ENCODE measurements at places on chromosomes 3 and 15.
A peak's percentile ranks its signal among the peaks of the same experiment; 100 is the strongest.

- DNase-seq: no peak
Observed at GRCh38 chr15:53910236-53910849, 67.9 kb upstream of the UNC13C start.

DNA sequence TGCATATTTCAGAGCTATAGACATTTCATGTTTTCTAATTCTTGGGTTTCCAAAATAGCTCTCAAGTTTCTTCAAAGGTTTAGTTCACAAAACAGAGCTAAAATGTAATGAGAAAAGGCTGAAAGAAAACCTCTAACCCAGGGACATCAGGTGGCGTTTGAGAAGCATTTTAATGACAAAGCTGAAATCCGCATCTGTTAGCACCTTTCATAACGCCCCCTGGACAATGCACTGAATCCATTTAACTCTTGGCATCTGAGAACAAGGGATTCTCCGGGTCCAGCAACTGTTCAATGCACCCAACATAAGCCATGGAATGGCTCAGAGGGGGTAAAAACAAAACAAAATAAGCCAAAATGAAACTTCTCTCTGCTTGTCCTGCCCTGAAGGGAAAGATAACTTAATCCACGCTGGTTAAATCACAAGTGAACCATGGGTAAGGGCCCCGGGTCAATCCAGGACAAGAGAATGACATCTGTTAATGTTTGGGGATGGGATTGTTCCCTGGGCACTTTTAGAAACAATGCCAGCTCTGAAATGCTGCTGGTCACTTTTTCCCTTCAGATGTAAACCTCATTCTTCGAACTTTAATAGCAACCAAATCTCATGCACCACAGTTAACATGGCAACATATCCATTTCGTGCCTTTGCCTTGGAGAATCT lies 466.2 kb upstream of the ADAMTS9 start:
- no peak for DNase-seq

- peak; percentile 49 for DNase-seq
Observed at GRCh38 chr15:101090428-101090790, 161.4 kb downstream of the CHSY1 start.

GRCh38 chr3:76242886-76243753 lies 457.8 kb upstream of the ZNF717 start:
- no peak for DNase-seq

DNA sequence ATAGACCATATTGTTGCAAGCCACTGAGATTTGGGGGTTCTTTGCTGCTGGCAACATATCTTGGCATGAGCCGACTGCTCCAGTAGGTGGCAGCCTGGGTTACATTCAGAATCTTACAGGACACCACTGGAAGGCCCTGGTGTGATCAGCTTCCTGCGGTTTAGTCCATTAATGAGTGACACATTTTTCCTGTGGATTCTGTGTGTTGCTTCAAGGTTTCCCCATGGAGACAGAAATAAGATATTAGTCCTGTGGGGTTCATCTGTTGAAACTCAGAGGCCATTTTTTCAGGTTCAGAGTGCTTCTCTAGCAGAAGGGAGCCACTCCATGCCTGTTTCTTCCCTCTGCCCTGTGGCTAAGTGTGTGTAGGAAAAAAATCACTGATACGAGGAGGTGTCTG lies 116.2 kb downstream of the MFSD1 start:
- DNase-seq: peak; percentile 56

GRCh38 chr3:187340578-187340977 lies 27.6 kb upstream of the RTP4 start:
- DNase-seq: no peak

GRCh38 chr3:153595186-153595815 lies 433.3 kb downstream of the RAP2B start:
- DNase-seq: no peak
